ENCODE measurements at places on chromosomes 5 and 9.

- no peak for DNase-seq
Observed at GRCh38 chr5:6902597-6902996, 189.4 kb downstream of the TENT4A start.

DNA sequence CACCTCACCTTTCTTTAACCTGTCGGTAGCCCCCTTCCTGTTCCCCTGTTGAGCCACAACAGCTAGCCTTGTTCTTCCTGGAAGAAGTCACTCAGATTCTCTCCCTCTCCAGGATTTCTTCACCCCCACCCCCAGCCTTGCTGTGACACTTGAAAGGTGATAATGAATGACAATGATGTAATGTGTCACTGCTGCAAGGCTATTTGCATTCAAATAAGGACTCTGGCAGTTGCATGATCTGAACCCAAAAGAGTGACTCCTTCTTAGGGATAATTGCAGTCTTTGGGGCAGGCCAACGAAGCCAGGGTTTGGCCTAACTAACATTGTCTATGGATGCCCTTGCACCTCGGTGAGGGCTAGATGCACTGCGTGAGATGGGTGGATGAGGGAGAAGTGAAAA is 154.4 kb upstream of the CLINT1 start:
- no peak for DNase-seq

GRCh38 chr9:137222190-137223077 is at the start of gene RNF208:
Gene RNF208 (minus strand): TSS chr9:137222240. CDS start chr9:137221212, 1,028 bp downstream.
- no peak for DNase-seq

DNA sequence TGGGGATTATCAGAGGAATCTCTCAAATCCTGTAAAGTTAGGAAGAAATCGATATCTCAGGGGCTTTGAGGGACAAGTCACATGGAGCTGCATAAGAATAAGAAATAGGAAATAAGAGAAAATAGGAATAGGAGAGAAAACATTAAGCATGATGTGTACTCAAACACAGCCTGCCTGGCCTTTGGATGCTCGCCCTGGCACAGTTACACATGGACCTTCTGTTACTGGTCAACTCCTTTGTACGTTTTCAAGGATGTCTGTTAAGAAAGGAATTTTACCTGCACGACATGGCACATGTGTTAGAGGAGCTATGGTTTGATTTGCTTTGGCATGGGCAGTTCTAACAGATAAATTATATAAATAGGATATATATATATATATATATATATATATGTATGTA is 321.2 kb downstream of the CDH12 start:
- no peak for DNase-seq

All from stimulated activated CD8-positive, alpha-beta memory T cell treated with anti-CD3 and anti-CD28 coated beads, Interleukin-7, amount 100 ng/mL, for 1 hour (primary cell).